ENCODE measurements at places on chromosomes 6 and 20.

DNA sequence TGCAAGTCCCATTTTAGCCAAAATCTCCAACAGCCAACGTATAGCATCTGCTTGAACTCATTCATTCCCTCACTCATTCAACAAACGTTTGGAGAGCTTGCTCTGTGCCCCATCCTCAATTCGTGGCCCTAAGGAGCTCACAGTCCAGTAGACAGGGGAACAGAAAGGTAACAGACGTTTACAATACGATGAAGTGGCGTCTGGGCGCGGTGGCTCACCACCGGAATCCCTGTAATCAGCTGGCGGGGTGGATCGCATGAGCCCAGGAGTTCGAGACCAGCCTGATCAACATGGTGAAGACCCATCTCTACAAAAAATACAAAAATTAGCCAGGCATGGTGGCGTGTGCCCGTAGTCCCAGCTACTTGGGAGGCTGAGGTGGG, 790 bp upstream of the E2F1 start:
- DNase-seq, result no peak

GRCh38 chr6:96138406-96138805, 122.6 kb downstream of the FUT9 start:
- DNase-seq, result no peak

DNA sequence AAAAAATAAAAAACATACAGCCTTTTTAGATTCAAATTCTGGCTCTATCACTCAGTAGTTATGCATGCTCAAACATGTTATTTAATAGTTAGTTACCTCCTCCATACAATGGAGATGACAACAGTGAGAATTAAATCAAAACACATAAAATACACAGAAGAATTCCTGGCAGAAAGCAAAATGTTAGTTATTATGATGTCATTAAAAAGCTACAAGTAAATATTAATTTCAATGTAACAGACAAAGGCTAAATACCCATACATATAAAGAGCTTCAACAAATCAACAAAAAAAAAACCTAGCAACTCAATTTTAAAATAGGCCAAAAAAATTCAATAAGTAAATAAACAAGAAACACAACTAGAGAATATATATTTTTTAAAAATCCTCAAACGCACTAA, 21.4 kb downstream of the PLN start:
- DNase-seq, result no peak

DNA sequence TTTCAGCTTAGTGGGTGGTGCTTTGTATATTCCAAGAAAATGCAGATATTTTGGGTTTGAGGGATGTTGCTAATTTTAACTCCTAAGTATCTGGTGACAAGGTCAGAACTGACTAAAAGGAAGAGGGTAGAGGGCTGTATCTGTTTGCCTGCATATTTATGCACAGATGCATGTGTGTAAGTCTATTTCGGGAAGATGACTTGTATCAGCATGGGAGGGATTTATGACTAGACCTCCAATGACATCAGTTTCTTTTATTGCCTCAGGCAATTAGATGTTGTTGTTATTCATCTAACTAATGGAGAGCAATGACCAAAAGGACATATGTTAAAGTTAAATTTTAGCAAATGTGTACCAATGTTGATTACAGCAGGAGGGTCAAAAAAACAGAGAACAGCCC, 734.3 kb downstream of the QKI start:
- no peak for DNase-seq

GRCh38 chr6:138226700-138227315, 8.5 kb upstream of the PBOV1 start:
- no peak for DNase-seq

GRCh38 chr20:62856931-62857619, 4.5 kb downstream of the TCFL5 start:
- no peak for DNase-seq

GRCh38 chr6:140051521-140052512, 677.4 kb upstream of the CITED2 start:
- DNase-seq, result no peak

DNA sequence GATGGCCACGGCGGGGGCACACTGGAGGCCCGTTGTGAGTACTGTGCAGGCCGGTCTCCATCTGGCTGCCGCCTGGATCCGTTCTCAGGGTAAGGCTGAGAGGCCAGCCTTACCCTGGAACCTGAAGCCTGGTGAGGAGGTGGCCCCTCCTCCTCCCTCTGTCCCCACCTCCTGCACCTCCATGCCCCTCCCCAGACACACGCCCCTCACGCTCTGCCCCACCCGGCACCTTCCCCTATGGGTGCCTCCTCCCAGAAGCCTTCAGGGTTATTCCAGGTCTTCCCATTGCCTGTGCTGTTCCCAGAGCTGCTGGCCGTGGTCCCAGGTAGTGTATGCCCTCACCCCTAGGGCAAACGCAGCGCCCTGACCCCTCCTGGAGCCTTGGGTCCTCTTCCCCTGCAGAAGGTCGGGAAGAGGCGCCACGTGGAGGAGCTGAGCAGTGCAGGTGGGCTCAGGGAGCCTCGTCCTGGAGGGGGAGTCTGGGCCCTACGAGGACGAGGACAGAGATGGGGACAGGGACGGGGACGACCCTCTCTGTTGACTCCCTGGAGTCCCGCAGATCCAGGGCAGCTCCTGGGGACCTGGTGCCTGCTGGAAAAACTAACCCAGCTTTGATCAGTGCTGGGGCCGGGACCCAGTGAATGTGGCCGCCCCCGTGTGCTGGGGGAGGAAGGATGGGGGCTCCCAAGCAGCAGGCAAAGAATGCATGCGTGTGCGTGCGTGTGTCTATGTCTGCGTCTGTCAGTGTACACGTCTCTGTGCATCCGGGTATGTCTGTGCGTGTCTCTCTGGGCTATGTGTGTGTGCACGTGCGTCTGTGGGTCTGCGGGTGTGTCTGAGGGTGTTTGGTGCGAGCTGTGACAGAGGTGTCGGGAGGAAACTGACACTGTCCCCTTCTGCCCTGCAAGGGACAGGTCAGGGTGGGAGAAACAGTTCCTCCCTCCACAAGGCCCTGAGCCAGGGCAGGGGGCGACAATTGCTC, 8.2 kb upstream of the HRH3 start:
- DNase-seq, result no peak

DNA sequence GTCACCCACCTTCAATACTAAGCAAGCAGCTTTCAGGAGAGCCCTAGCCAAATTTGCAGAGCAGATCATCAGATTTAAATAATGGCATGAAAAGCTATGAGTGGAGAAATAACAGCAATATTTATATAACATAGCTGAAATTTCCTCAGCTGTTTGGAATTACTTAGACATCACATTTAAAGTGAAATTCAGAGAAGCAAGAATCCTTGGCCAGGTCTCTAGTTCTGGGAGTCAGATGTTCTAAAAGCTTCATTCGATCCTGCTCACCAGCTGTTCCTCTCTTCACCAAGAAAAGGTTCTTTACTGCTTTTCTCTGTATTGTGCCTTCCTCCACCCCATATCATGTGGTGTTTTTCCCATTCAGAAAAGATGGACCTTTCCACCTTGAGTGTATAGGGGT, 152.3 kb upstream of the JAG1 start:
- no peak for DNase-seq

GRCh38 chr6:33132081-33132524, 56.3 kb downstream of the HLA-DPB1 start:
- no peak for DNase-seq

DNA sequence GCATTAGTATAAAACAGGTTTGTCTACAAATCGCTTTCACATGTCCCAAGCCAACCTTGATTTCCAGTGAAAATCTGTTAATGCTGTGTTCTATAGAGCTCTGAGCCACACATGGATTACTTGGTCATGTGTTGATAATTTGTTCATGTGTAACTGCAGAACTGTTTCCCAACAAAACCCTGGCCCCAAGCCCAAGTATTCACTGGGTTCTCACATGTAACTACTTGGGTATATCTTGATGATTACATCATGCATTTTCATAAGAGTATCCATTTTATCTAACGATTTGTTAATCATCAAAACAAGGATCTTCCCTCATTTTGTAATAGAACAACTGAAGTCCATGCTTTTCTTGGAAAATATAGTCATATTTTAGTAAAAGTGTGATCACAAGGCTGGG, 657.6 kb downstream of the PRKN start:
- no peak for DNase-seq

DNA sequence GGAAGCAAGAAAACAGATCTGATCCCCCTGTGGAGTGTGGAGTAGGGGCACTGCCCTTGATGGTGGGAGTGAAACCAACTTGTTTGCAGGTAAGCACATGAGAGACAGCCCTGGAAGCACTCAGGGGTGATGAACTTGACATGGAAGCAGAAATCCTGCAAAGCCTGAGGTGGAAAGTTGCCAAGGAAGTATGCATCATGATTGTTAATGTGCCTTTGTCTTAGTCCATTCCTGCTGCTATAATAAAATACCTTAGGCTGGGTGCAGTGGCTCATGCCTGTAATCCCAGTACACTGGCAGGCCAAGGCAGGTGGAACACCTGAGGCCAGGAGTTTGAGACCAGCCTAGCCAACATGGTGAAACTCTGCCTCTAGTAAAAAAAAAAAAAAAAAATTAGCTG, 40.2 kb upstream of the IFNGR1 start:
- DNase-seq, result no peak

DNA sequence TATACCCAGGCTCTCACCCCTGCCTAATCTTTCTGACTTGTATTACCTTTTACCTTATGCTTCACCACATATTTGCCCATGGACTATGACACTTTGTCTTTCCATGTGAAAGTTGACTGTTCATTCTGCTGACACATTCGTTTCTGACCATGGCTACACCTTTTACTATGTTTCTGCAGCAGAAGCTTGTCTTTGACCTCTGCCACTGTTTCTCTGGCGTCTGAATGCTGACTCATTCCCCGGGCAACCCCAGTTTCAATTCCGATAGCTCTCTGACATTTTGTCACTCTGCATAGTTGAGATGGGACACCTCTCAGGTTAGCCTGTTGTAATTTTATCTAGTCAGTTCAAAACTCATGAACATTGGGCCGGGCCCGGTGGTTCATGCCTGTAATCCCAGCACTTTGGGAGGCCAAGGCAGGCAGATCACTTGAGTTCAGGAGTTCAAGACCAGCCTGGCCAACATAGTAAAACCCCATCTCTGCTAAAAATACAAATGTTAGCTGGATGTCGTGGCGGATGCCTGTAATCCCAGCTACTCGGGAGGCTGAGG, 50.7 kb downstream of the SLC26A8 start:
- DNase-seq, result no peak

- DNase-seq, result no peak
These were observed 510.5 kb upstream of the MAP3K7 start for GRCh38 chr6:91097364-91097763.

DNA sequence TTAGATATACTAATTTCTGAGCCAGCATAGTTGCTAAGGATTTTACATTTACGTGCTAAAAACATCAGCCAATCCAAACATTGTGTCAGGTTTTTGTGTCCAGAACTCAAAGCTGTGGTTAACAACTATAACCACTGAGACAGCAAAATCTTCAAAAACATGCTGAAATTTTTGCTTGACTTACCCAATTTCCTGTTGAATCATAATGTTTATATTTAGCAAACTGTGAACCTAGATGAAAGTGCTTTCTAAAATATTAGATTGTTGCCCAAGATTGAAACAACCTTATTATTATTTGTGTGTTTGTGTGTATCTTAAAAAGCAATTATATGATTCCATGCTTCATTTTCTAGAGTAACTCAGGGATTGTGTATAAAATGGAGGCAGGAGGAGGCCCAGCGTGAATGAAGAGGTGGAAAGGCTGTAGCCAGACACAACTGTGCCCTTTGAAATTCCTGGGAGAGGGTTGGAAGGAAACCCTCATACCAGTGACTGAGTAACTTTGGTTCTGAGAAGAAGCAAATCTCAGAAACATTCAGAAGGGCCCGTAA, 48.0 kb downstream of the ARMC2 start:
- DNase-seq, result no peak

DNA sequence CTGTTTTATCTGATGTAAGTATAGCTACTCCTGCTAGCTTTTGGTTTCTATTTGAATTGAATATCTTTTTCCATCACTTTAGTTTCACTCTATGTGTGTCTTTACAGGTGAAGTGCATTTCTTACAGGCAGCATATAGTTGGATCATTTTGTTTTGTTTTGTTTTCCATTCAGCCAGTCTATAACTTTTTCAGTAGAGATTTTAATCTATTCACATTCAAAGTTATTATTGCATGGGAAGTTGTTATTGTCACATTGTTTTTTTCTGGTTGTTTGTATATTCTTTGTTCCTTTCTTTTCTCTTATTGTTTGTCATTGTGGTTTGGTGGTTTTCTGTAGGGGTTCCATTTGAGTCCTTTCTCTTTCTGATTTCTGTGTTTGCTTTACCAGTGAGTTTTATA, 151.2 kb downstream of the PDE10A start:
- DNase-seq, result no peak

DNA sequence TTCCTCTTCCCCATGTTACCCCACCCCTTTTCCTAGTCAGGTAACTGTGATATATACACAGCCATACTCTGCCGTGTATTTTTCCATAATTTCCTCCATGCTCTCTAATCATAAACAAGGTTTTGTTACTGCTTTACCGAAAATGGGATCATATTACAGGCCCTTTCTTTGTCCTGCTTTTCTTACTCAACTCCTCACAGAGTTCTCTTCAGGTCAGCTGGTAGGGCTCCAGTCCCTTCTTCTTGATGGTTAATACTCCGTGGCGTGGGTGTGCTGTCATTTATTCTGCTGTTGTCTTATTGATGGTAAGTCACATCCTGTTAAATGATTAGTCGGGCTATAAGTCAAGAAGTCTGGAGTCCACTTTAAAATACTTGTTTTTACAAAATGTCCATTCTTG, 24.9 kb upstream of the PI16 start:
- no peak for DNase-seq

DNA sequence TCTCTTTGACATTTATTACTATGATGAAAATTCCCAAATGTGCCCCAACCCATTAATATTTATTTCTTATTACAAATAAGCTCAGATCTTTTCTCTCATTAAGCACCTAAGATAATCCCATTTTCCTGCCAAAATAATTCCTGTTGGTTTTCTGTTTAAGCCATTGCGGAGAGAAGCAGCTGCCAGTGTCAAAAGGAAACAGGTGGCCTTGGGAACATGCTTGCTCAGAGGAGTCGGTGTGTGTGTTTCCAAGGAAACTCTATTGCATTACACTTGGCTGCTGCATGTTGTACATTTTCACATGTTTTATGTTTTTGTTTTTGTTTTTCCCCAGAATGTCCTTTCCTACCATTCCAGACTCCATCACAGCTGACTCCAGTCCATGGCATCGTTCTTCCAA, 56.4 kb downstream of the CD24 start:
- no peak for DNase-seq

DNA sequence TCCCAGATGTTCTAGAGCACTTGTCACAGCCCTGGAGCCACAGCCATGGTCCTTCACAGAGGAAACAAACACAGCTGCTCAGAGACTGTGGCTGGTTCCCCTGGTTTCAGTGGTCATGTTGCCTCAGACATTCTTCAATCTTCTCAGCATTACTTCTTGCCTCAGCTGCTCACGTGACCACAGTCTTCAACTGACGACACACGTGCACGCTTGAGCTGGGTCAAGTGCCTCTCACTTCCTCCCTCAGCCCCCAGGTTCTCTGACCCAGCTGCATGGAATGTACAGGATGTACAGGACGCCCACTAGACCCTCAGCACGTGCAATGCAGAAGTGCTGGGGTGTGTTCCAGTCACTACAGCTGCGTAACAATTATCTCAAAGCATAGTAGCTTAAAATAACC, 159.8 kb upstream of the GGTLC1 start:
- DNase-seq, result no peak

Measured in naive thymus-derived CD8-positive, alpha-beta T cell (primary cell).